ENCODE measurements at places on chromosomes 5 and 9.

DNA sequence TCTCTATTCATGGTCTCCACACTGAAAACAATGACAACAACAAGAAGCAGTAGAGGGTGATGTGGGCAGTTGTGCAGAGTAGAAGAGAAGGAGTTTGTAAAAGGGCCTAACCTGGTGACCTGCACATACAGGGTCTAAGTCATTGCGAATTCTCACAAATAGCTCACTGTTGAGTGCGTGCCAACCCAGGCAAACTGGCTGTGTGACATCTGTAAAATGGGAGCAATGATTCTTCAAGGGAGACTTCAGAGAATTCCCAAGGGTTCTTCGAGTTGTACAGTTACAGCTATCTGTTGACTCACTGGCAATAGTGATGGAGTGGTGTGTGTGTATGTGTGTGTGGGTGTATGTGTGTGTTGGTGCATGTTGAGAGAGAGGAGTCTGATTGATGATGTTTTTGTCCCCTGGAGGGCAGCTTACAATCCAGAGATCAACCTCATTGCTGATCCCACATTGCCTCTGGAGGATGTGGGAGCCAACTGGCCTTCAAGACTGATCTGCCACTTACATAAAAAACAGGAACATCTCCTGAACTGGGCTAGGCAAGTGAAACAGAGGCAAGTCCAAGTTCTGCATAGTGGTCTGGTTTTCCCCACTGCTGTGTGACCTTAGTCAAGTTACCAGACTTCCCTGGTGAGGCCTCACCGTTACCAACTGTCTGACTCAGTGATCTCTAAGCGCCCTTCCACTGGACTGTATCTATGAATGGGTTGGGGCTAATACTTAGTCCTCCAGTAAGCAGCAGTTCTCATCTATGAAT lies 3.2 kb downstream of the FAT2 start:
- no peak for DNase-seq

DNA sequence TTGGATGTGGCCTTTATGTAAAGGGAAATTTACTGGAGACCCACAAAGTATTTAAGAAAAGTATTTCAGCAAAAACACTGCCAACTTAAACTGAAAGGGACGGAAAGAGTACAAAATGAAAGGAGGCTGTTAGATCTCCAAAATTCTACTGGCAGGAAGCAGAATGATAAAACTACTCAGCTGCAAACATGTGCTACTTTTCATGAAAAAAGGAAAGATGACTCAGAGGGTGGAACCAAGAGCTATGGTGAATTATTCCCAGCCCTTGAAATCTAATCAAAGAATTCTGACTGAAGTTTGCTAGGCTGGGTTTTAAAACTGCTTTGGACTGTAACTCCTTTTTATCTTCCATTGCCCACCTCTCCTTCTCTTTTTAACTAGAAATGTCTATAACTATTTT lies 58.6 kb upstream of the ZBED3 start:
- no peak for DNase-seq

- DNase-seq: no peak
Observed at GRCh38 chr5:159330131-159330800, at the start of gene IL12B. TSS of gene IL12B (minus strand) at chr5:159330487. CDS start at chr5:159326782, 3,705 bp downstream.

DNA sequence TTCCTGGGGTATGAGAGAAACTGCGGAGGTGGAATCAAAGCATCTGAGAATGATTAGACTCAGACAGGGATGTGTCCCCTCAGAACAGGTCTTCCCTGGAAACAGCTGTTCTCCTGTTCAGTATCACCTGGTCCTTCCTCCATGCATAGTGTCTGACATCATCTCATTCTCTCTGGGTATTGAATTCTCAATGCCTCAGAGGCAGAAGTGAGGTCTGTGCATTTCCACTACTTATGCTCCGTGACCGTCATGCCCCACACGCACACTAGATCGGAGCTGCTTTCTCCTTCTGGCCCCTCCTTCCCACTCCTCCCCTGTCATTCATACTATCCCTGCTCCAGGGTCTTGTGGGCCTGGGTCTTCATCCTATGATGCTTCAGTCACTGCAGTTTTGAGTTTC lies 61.4 kb upstream of the DAB2IP start:
- no peak for DNase-seq

DNA sequence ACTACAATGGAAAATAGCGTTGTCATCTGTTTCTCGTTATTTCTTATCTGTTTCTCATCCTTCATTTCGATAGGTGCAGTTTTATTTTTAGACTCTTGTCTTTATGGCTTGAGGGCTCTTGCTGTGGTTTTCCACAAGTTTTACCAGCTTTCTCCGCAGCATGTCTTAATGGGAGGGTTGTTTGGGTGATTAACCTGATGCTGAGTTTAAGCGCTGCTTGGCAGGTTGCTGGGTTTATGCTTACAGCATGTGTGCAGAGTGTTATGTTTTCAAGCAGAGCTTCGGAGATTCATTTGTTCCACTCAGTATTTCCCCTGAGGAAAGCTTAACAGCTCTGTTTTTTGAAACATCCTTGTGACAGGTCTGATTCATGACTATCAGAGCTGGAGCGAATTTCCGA lies 154.0 kb downstream of the SLC12A2 start:
- DNase-seq: no peak

- no peak for DNase-seq
Observed at GRCh38 chr9:114606597-114607207, 4.4 kb upstream of the TMEM268 start.

DNA sequence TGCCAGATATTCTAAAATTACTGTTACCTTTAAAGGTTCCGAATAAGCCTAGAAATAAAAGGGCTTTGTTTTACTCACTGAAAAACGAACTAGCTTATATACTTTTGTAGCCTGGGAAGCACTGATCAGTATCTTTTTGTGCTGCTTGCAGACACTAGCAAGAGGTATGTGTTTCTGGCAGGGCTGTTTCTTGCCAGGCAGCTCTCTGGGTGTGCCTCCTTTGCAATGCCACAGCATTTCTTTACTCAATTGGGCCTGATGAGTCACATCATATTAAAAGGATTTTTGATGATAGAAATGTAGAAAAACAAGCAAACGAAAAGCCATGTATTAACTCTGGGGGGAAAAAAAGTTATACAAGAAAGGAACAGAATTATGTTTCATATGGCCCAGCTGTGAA lies 35.6 kb downstream of the CD180 start:
- no peak for DNase-seq

DNA sequence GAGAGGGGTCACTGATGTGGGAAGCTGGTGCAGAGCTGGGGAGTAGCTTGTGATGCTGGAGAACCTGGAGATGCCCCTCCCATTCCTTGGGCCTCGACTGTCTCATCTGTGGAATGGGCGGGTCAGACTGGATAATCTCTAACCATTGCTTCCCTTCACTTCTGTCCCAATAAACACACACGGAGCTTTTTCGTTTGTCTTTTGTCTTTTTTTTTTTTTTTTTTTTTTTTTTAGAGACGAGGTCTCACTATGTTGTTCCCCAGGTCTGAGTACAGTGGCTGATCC lies 36.5 kb downstream of the ALG2 start:
- no peak for DNase-seq

DNA sequence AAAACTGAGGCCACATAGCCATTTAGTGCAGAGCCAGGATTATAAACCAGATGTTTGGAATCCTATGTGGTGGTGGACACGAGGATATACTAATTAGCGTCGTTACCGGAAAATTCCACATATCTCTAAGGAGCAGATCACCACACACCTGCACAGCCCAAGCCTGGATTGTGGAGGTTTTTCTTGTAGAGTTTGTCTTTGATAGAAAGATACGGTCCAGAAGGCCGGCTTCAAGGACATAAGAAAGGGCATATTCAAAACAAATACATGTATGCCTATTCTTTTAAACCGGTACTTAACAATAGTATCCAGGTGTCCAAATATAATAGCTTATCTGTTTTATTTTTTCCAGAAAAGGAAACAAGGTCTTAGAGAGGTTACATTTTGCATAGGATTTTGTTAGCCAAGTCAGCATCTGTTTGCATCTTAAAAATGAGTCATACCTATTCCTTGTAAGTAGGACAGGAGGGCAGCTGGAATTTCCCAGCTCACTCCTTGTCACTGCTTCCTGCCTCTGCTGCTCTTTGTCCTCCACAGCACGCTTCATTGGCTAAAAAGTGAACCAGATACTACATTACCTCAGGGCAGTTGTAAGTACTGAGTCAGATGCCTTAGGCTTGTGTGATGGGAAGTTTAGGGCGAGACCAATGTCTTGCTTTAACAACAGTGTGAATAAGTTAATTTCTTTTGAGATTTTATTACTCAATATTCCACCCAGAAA lies 3.6 kb downstream of the TMC1 start:
- no peak for DNase-seq

- no peak for DNase-seq
Observed at GRCh38 chr9:26744191-26744965, 148.2 kb downstream of the CAAP1 start.

GRCh38 chr5:116887104-116887503 lies 312.5 kb upstream of the SEMA6A start:
- no peak for DNase-seq

GRCh38 chr9:116027511-116027910 lies 126.1 kb upstream of the PAPPA start:
- no peak for DNase-seq

DNA sequence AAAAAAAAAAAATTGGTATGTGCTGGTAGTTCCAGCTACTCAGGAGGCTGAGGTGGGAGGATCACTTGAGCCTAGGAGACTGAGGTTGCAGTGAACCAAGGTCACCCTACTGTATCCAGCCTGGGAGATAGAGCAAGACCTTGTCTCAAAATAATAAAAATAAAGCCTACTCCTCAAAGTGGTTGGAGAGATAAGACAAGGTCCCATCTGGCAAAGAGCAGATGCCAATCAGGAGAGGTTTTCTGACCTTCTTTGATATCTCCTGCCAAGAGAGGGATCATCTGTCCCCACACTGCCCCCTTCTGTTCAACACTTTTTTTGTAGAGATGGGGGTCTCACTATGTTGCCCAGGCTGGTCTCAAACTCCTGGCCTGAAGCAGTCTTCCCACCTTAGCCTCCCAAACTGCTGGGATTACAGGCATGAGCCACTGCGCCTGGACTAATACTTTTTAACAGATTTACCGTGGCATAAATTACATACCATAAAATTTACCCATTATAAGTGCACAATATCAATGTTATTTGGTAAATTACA lies 64.7 kb downstream of the SH3PXD2B start:
- DNase-seq: no peak

- no peak for DNase-seq
Observed at GRCh38 chr5:43415935-43416802, 4.0 kb upstream of the CCL28 start.

All from glutamatergic neuron (in vitro differentiated cells).